ENCODE measurements at places on chromosomes 2 and 18. TPM values are rescaled to one million over a fixed set of nuclear protein-coding genes. Genes with fewer than 3 reads are reported as not detected.

HRH4 gene
- 0.37 TPM for total RNA-seq

FBXO11 gene
- 101 TPM for total RNA-seq

MERTK gene
- total RNA-seq: 74.2 TPM

LRRC30 gene
- not detected for total RNA-seq

NPHP1 gene
- 24.5 TPM for total RNA-seq

WDR43 gene
- 52.0 TPM for total RNA-seq

PCARE gene
- total RNA-seq: 1.0 TPM

NHEJ1 gene
- 33.4 TPM for total RNA-seq

ABCG8 gene
- total RNA-seq: 0.24 TPM

SERPINB3 gene
- 1.1 TPM for total RNA-seq

STARD6 gene
- total RNA-seq: 4.4 TPM

MCEE gene
- total RNA-seq: 14.6 TPM

MITD1 gene
- 24.7 TPM for total RNA-seq

GALNT13 gene
- total RNA-seq: 2.2 TPM

LAMA3 gene
- 22.1 TPM for total RNA-seq

MAP3K2 gene
- total RNA-seq: 74.5 TPM

KLF11 gene
- total RNA-seq: 55.0 TPM

- no peak for DNase-seq
Measured at GRCh38 chr2:76210551-76210950, 499.8 kb upstream of the GCFC2 start.

DNA sequence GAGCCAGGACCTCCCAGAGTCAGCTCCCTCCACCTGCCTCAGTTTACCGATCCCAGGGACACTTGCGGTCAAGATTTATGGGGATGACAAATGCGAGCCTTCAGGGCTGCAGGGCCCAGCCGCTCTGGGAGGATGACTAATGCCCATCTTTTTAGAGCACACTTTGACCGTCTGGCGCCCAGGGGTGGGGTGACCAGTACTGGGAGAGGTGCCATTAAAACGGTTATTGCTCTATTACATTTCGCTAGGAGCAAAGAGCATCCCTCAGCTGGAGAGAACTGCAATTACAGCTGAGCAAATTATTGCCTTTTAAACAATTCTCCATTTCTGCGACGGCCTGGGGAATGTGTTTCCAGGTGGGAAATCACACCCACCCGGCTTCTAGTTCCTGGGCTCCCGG is 42.6 kb upstream of the HPCAL1 start:
- no peak for DNase-seq

GRCh38 chr2:142815375-142815774 is 62.1 kb upstream of the KYNU start:
- no peak for DNase-seq

DNA sequence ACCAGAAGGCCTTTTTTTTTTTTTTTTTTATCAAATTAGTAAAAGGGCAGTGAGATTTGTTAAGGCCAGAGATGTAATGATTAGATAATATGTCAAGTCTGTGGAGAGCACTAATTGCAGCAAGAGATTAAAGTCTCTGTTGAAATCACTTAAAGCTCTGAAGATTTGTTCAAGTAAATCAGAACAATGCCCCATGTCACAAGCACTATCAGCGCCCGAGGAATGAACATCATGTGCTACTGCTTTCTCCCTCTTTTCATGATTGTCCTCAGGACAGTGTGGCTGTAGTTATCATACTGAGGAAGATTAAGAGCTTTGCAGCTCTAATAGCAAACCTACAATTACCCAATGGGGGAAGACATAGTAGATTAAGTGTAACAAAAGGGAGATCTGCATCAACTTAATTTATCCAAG is 71.1 kb downstream of the TDRD15 start:
- peak; percentile 68 for DNase-seq

DNA sequence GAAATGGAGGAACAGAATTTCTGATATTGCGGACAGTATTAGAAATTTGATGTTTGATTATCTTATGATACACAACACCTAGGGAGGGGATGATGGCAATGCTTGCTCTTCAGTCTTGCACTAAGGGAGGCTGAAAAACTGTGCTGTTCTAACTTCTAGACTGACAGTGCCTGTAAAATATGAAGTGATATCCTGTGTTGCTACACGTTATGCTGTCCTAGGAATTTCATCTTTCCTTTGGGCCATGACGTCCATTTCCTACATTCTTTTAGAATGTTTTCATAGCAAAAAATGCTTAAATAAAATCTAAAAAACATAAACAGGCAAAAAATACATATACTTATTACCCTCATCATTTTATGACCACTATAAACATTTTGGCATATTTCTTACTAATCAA is 55.3 kb downstream of the OSBPL1A start:
- no peak for DNase-seq

DNA sequence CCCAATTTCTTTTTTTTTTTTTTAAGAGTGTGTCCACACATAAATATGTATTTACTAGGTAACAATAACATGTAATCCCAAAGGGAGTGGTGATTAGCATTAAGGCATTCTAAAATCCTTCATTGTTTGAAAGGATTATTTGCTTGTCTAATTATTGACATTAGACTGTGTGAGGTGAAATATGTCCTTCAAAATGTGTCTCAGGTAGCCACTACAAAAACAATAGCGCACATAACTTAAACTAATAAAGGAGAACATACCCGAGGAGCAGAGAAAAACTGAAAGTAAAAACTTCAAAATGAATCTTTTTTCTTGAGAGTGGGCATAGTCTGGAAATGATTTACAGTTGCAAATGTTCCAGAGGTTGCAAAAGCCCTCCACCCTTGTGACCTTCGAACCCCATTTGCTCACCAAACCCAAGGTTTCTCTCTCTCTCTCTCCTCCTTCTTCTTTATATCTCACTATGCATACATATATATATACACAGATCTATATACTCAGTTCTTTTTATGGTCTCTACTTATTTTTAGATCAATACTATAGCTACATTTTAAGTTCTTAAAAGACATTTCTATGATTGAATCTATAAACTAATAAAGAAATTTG is 24.4 kb upstream of the FRZB start:
- DNase-seq: no peak

DNA sequence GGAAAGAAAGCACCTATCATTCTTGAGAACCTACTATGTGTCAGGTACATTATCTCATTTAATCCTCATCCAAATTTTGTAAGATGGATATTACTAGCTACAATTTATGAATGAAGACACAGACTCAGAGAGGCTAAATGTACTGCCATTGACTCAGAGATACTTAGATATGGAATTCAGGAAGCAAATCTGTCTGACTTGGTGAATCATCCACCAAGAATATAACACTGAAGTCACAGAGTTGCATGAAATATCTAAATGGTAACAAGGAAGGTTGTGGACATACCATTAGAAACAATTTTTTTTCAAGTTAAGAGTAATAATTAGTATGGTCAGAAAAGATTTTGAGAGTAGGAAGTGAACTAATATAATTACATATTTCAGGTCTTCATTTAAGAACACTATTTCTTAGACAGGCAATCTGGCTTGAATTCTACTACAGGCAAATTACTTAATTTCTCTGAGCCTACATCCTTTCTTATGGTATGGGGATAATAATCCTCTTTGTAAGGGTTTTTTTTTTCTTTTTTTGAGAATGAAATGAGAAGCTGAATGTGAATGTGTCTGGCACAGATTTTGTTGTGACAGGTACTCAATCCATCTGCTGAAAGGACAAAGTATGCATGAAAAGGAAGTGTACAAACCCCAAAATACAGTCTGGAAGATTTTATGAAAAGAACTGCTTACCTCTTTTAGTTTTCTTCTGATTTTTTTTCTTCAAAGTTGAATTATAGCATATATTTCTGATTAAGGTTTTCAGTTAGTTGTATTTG is 14.8 kb upstream of the C2orf66 start:
- no peak for DNase-seq

GRCh38 chr2:56508662-56509061 is 324.9 kb downstream of the CCDC85A start:
- DNase-seq: no peak

- no peak for DNase-seq
Measured at GRCh38 chr2:117108741-117109267, 705.7 kb upstream of the DDX18 start.

- no peak for DNase-seq
Measured at GRCh38 chr2:201790989-201791388, 10.3 kb upstream of the ALS2 start.

DNA sequence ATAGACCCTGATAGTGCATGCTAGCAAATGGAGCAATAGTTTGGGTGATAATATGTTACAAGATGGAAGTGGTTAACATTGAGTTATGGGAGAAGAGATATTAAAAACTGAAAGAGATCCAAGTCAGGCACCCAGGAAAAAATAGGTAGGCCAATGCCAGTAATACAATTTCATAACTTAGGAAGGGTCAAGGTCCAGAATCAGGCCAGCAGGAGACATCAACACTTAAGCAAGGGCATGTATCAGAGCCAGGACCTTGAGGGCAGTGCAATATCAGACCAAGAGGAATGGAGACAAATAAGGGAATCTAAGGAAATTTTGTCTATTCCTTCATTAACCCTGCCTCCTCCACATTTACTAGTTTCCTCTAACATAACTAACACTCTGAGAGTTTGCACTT is 124.1 kb upstream of the NYAP2 start:
- DNase-seq: no peak

GRCh38 chr18:14577971-14578370 is 34.6 kb upstream of the POTEC start:
- no peak for DNase-seq

DNA sequence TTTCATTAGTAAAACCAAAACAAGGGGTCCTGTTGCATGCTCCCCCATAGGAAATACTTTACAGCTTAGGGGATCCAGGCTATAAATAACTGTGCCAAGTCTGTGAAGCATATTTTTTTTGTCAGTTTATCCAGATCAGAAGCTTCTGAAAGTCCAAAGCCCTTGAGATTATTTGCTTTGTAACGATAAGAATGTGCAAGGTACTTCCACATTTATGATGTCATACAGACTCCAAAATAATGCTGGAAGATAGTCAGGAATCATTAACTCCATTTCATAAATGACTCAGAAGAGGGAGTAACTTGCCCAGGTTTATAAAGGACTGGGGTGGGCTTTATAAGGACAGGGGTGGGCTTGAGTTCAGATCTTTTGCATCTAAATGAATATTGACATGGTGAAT is 29.3 kb downstream of the RDH14 start:
- DNase-seq: no peak

GRCh38 chr2:26615860-26616705 is 25.1 kb downstream of the CIB4 start:
- DNase-seq: no peak

GRCh38 chr18:64203295-64203694 is 54.4 kb upstream of the LINC00305 start:
- DNase-seq: no peak

GRCh38 chr2:230317366-230317765 is 9.6 kb upstream of the SP140L start:
- DNase-seq: no peak

DNA sequence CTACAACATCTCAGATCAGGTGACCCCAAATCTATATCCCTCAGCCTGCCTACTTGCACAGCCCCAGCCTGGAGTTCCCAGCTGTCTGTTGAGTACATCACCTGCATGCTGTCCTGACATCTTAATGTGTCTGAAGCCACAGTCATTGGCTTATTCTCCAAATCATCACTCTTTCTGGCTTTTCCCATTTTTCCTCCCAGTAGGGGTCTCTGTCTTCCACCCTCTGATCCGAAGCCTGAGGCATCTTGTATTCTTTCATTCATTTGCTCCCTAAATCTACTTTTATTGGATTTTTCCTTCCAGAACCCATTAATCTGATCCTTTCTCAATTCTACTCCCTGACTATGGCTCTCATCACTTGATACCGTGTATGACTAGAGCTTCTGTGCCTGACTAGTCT is 332.9 kb upstream of the DCC start:
- no peak for DNase-seq

DNA sequence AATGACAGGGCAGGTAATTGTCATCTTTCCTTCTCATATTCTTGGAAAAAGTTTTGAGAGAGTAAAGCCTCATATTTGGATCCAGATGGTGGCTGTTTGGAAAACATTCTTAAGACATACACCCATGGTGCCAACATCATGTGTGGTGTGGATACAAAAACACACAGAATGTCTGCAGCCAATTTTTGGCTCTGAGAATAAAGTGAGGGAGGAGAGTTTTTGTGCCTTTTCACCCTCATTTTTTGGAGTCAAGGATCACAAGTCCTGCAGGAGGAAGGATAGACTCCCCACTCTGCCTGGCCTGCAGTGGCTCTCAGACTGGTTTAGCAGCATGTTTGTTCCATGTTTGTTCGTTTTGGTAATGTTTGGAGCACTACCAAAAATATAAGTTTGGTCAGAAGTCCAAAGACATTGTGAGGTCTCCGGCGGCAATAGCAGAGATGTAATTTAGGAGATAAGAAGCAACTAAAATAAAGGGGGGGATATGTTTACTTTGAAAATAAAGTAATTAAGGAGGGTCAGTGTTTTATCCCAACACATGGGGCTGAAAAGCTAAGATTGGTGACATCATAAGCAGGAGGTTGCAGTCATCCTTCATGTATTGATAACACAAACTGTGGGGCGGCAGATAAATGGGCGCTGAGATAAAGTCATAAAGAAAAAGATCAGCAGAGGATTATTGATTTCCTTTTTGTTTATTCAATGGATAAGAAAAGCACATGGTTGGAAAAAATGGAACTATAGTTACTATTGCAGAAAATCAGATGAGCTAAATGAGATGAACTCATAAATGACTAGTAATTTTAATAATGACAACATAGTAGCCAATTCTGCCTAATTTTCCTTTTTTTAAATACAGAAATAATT is 655 bp downstream of the NOSTRIN start:
- no peak for DNase-seq

- DNase-seq: no peak
Measured at GRCh38 chr2:28096421-28096820, 205.9 kb downstream of the BABAM2 start.

All from testis (tissue), 5 donors.